Activated CD8-positive, alpha-beta memory T cell treated with anti-CD3 and anti-CD28 coated beads for 48 hours (primary cell): ENCODE measurements at places on chromosomes 2 and 18.

- no peak for DNase-seq
Observed at GRCh38 chr2:171149986-171150693, 10.6 kb downstream of the TLK1 start.

DNA sequence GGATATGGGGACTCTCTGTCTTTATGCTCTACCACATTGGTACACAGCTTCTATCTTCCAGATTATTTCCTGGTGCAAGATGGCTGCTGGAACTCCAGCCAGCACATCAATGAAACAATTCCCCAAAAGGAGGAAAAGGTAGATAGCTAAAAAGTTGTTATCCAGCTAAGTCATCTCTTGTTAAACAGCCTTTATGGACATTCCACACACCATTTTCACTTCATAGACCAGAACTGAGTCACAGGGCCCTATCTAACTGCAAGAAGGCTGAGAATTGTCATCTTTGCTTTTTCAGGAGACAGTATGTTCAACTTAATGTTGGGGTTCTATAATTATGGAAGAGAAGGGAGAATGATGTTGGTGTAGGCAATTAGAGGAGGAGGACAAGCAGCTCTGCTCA lies 133.3 kb upstream of the NOSTRIN start:
- DNase-seq: no peak

- no peak for DNase-seq
Observed at GRCh38 chr2:102718387-102719316, 43.2 kb upstream of the TMEM182 start.

DNA sequence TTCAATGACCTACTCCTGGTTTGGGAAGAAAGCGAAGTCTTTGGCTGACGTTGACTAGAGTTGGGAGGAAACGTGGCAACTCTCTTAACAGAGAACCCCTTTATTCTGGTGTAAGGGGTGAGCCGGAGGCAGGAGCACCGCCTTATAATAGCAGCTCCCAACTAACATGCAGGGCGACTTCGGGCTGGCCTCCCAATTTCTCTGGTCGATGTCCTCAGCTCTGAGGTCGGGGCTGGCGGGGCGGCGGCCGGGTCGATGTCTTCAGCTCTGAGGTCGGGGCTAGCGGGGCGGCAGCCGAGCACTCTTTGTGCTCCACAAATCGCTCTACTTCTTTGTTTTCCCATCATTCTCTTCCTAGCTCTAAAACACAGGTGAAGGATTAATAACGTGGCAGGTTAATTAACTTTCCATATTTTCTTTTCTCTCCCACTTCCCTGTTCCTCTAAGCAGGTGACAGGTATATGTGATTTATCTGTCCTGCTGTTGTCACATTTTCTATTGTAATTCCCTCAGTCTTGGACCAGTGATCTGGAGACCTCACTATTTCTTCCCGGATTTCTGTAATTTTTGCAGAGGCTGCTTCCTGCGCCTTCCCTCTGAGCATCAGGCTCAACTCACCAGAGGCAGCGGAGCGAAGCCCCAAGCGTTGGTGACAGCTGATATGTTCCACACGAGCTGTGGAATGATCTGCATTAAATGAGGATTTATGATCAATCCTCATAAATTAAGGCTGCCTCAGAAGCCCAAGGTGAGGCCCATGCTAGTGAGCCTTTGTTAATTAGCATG lies 64.3 kb downstream of the ACKR3 start:
- DNase-seq: no peak

GRCh38 chr2:11159574-11160170 lies 4.4 kb downstream of the SLC66A3 start:
- no peak for DNase-seq

GRCh38 chr18:57088883-57089282 lies 58.0 kb upstream of the BOD1L2 start:
- DNase-seq: no peak

- DNase-seq: no peak
Observed at GRCh38 chr2:215973145-215973792, 40.1 kb downstream of the MREG start.

- DNase-seq: no peak
Observed at GRCh38 chr2:167132066-167132465, 243.8 kb downstream of the XIRP2 start.

DNA sequence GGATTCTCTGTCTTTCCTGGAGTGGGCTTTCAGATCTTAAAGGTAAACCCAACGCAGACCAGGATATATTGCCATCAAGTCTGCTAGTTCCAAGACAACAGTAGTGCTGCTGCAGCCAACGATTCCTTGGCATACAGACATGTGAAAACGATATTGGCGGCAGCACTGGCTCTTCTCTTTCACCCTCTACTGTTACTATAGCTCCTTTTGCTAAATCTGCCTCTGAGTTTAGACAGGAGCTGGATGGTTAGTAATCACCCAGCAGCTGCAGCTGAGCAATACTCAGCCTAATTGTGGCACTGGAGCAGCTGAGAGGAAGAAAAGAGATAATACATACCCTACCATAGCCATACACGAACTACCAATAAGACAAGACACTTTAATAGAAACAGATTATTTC lies 4.0 kb downstream of the YES1 start:
- DNase-seq: no peak
